Prostate gland (tissue), 2 donors: ENCODE measurements at places on chromosomes 12 and 14.
A peak's percentile ranks its signal among the peaks of the same experiment; 100 is the strongest.

DNA sequence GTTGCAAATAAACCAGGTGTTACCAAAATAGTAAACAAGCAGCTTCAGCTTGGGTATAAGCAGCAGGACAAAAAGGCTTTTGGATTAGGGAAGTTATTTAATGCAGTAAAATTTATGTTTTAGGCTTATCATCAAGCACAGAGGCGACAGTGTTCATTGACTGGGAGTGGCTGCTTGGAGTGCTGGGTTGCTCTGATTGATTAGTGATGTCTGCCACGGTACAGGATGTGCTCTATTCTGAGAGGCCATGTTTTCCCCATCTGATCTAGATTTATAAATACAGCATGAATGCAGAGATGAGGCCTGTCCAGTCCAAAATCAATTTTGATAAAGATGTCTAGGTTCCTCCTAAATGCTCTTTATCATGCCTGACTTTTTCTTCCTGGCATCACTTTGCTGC, 83.5 kb downstream of the MAP1LC3B2 start:
- no peaks in the 10 kb centered on the region for H3K36me3 ChIP-seq
- no peak for DNase-seq
- H3K27ac ChIP-seq, result no peak overlapping the region
- H3K4me1 ChIP-seq, result no peaks in the 10 kb centered on the region
- no peaks in the 10 kb centered on the region for H3K27me3 ChIP-seq
- no peak overlapping the region for H3K4me3 ChIP-seq

DNA sequence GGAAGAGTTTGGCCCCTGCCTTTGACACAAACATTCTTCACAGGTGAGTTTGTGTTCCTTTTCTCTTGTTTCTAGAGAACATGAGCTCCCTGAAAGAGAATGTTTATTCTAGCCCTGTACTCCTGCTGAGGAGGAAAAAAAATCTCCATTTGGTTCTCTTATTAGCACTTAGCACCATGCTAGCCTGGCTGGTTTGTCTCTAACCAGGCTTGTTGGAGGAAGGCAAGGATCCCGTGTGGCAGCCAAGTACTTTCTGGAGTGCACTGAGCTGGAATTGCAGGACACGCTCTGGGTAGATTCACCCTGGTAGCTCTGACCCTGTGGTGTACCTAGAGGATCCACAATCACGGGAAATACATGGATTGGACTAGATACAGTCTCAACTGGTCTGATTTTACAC, 41.9 kb downstream of the KCNA1 start:
- no peak for DNase-seq
- no peaks in the 10 kb centered on the region for H3K36me3 ChIP-seq
- H3K4me3 ChIP-seq, result no peak overlapping the region
- no peaks in the 10 kb centered on the region for H3K27me3 ChIP-seq
- no peak overlapping the region for H3K27ac ChIP-seq

DNA sequence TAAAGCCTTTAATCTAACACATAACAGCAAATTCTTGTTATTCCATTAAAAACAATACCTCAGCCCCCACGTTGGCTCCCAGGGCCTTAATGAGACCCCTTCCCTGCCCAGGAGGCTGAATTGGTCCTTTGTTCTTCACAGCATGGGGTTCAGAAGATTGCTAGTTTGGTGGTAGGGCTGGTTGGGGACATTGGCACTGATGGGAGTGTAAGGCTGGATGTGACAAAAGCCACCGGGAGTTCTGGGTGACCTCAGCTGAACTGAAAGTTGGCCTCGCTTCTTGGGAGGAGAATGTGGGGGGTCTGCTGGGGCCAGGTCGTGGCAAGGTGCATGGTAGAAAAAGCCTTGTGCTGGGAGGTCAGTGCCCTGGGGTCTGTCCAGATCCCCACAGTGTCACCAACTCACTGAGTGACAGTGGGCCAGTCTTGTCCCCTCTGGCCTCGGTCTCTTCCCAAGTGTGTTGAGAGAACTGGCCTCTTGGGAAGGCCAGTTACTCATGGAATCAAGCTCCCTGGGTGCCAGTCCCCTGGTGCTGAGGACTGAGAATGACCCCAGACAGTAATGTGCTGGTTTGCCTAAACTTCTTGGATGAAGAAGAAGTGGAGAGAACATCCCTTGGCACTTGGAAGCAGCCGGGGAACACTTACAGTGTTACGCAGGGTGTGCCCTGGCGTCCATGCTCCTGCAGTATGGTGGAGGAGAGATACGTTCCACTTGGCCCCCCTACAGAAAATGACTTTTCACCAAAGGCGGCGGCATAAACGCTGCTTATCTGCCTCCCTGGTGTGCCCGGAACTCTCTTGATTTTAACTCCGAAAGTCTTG, 283.7 kb upstream of the RTL1 start:
- H3K4me1 ChIP-seq, result no peaks in the 10 kb centered on the region
- DNase-seq, result no peak
- H3K4me3 ChIP-seq, result no peak overlapping the region

DNA sequence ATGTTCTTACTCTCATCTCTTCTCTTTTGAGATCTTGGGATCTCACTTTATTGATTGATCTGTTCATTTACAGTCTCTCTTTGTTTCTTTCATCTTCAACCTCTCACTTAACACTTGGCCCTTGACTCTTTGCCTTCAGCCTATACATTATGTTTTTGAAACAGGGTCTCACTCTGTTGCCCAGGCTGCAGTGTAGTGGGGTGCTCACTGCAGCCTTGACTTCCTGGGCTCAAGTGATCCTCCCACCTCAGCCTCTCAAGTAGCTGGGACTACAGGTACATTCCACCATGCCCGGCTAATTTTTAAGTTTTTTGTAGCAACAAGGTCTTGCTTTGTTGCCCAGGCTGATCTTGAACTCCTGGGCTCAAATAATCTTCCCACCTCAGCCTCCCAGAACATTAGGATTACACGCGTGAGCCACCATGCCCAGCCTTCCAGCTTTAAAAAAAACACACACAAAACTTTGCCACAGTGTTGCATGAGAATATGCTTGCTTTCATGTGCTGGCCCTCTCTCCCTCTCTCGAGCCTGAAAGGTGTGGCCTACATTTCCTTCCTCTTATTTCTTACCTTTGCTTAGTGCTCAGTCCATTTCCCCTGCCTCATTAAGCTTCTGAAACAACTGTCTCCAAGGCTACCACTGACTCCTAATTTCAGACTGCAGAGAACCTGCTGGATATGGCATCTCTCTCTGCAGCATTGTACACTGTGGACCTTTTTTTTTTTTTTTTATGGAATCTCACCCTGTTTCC, 9.9 kb downstream of the DIP2B start:
- no peak overlapping the region for H3K4me3 ChIP-seq
- H3K27ac ChIP-seq, result no peak overlapping the region
- H3K27me3 ChIP-seq, result no peaks in the 10 kb centered on the region
- H3K4me1 ChIP-seq, result no peaks in the 10 kb centered on the region
- no peak for DNase-seq
- no peaks in the 10 kb centered on the region for H3K36me3 ChIP-seq

DNA sequence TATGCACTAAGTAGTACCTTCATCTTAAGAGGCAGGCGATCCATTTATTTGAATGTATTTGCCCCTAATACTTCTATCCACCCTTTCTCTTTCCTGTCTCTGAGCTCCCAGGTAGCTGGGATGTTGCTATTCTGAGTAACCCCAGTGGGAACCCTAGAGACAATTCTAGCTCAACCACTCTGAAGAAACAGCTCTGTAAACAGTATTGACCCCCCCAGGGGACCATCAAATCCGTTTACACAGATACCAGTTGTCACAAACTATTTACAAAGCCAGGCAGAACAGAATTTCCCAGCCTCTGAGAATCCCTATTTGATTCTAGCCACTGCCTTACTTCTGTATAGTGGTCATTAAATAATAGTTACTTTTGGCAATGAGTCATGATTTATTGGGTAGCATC, 64.9 kb downstream of the MIPOL1 start:
- H3K27me3 ChIP-seq, result no peaks in the 10 kb centered on the region
- H3K4me3 ChIP-seq, result no peak overlapping the region
- no peaks in the 10 kb centered on the region for H3K36me3 ChIP-seq
- H3K4me1 ChIP-seq, result peaks cover 5% of the 10 kb centered on the region

GRCh38 chr12:63848450-63848849, 4.0 kb downstream of the SRGAP1 start:
- no peaks in the 10 kb centered on the region for H3K27me3 ChIP-seq
- H3K27ac ChIP-seq, result no peak overlapping the region
- no peak for DNase-seq

DNA sequence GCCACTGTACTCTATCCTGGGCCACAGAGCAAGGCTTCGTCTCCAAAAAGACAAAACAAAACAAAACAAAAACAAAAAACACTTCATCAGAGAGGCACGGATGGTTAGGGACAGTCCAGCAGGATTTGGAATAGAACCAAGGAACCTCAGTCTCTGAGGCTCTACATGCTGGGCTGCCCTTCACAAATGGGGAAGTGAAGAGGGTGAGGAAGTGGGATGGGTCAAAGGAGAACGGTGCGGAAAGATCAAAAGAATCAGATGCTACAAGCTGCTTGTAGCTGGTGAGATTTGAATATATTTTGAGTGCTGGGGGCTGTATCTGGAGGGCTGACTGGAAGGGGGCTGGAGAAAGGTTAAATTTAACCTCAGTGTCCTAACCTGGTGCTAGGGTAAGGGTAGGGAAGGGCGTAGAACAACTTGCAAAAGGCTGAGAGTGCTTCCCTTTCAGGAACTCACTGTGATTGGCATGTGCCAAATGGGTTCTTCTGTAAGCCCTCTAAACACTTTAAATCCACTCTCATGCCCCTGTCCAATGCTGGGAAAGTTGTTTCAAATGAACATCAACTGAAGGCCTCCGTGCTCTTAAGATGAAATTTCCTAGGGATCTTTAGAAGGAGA, 4.6 kb downstream of the FOXJ2 start:
- DNase-seq, result no peak
- peak overlapping the region; percentile 45 for H3K27ac ChIP-seq
- H3K27me3 ChIP-seq, result no peaks in the 10 kb centered on the region
- H3K36me3 ChIP-seq, result no peaks in the 10 kb centered on the region
- H3K4me1 ChIP-seq, result peaks cover 28% of the 10 kb centered on the region

DNA sequence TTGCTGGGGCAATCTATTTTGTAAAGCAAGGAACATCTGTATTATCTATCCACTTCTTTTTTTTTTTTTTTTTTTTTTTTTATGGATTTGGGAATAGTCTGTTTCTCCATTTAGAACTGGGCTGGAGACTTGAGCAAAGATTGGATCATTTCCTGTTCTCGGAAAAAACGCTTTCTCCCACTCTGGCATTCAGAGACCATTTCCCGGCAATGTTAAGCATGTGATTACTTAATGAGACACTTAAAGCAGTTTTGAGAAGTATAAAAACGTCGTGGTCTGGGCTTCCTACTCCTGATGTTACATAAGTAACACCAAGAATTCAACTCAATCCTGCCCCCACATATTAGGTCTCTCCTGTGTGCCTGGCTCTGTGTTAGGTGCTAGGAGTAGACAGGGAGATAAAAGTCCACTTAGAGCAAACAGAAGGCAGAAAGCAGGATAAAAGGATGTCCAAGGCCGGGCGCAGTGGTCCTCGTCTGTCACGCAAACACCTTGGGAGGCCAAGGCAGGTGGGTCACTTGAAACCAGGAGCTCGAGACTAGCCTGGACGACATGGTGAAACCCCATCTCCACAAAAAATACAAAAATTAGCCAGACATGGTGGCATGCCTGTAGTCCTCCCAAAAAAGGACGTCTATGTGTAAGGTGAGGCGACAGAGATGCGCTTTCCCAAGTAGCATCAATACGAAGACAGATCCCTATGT, 152.1 kb upstream of the GSC start:
- H3K4me3 ChIP-seq, result no peak overlapping the region
- DNase-seq, result no peak
- no peaks in the 10 kb centered on the region for H3K4me1 ChIP-seq
- no peaks in the 10 kb centered on the region for H3K27me3 ChIP-seq
- H3K27ac ChIP-seq, result no peak overlapping the region
